Lung microvascular endothelial cell (primary cell): ENCODE measurements at places on chromosomes 5 and 9.
A peak's percentile ranks its signal among the peaks of the same experiment; 100 is the strongest.

- DNase-seq, result no peak
These were observed 89.0 kb downstream of the PIK3R1 start for GRCh38 chr5:68304421-68305052.

GRCh38 chr5:131303537-131303936 is 39.7 kb downstream of the CDC42SE2 start:
- DNase-seq, result no peak

- no peak for DNase-seq
These were observed 42.9 kb upstream of the GARNL3 start for GRCh38 chr9:127221695-127222094.

GRCh38 chr9:114972510-114973136 is 42.2 kb upstream of the TNFSF8 start:
- DNase-seq, result no peak

DNA sequence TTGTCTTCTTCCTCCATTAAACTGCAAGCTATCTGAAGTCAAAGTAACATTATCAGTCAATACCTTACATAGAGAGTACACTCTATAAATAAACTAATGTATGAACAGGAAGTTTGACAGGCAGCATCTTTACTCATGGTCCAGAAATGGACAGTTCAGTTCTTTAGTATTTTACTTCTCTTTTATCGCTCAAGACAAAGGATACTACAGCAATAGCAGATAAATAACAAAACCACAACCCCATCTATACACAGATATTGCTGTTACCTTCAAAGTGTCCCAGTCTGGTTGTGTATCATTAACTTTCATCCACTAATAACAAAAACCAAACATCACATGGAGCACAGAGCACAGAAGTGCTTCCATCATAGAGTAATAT is 46.4 kb downstream of the SEMA5A start:
- DNase-seq, result no peak

DNA sequence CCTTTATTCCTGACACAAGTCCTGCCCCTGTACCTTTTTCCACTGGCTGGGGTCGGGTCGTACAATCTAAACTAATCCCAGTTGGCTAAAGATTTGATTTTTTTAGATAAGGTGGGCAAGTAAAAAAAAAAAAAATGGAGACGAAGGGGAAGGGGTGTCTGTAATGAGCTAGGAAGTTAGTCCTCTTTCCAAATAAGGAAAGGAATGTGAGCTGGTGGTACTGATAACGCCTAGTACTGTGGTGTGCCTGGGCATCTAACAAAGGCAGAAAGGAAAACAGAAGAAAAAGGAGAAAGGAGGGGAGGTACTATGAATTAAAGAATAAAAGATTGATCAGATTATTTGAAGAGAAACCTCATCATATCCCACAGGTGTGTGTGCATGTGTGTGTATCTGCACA is 21.3 kb downstream of the PRDM9 start:
- DNase-seq, result no peak

GRCh38 chr5:107153283-107153682 is 517.5 kb downstream of the EFNA5 start:
- DNase-seq, result no peak

GRCh38 chr5:1926471-1927341 is 44.0 kb upstream of the IRX4 start:
- DNase-seq, result no peak

- DNase-seq, result no peak
These were observed 35.0 kb upstream of the SAP30L start for GRCh38 chr5:154410786-154411185.

DNA sequence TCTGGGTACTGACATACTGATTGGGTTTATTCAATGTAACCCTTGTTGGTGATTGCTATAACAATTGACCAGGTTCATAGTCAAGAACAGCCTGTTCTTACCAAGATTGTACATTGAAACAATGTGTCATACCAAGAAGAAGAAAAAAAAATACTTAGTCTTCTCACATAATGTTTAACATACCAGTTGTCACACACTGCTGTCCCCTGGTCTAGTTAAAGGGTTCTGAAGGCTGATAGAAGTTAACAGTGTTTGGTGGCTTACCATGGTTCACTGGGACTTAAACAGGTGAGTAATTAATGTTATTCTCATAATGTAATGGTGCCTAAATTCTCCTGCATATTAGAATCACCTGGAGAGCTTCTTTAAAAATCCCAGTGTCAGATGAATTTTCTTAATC is 18.5 kb upstream of the CDC42SE2 start:
- no peak for DNase-seq

DNA sequence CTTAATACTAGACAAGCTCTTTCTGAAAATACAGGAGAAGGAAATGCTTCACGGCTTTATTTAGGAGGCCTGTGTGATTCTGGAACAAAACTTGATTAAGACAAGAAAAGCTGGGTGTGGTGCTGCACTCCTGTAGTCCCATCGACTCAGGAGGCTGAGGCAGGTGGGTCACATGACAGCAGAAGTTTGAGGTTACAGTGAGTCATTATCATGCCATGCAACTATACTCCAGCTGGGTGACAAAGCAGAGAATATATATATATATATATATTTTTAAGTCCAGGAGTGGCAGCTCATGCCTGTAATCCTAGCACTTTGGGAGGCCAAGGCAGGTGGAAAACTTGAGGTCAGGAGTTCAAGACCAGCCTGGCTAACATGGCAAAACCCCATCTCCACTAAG is 33.1 kb upstream of the SPIN1 start:
- no peak for DNase-seq

DNA sequence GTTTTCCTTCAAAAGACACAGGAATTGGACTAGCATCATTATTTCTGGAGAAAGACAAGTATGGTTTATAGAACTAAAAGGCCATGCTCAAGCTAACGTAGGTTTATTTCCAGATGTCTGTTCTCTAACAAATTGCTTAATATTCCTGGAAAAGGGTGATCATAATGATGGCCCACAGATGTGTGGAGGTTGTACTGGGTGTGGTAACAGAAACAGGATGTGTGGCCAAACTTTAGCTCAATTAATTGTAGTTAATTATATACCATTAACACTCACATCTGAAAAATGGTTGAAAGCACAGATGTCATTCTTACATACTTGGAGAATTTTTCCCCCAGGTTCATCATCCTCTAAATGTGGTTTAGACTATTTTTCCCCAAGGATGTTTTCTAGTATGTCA is 292.7 kb upstream of the RASA1 start:
- no peak for DNase-seq

- DNase-seq, result no peak
These were observed 92.8 kb downstream of the TAF11L14 start for GRCh38 chr5:17727098-17727497.

DNA sequence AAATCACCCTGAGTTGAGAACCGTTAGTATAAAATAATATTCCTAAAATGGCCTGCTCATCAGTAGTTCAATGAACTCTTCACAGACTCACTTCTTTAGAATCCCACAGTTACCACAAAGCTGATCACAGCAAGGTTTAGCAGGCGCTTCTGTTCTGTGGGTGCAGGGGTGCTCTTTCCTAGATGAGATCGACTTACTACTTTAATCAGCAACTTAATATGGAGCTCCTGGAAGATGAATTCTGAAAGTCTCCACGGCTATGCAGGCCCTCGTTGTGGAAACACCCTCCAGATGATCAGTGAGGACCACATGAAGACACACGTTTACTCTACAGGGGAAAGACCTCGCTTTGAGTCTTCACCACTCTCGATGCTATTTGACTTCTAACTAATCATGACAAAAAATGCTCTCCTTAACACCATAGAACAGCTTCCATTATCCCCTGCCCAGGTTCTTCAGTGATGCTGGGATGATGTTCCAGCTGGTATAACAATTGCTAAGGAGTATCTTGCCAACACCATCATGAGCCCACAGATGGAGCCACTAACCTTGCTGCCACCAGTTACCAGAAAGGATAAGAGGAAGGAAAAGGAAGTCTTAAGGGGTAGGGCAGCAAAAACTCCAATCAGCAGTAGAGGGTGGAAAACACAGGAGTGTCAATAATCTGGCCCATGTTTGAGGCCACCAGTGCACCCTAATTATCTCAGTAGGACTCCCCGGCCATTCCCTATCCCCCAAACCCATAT is 17.9 kb upstream of the GPX8 start:
- DNase-seq, result no peak

DNA sequence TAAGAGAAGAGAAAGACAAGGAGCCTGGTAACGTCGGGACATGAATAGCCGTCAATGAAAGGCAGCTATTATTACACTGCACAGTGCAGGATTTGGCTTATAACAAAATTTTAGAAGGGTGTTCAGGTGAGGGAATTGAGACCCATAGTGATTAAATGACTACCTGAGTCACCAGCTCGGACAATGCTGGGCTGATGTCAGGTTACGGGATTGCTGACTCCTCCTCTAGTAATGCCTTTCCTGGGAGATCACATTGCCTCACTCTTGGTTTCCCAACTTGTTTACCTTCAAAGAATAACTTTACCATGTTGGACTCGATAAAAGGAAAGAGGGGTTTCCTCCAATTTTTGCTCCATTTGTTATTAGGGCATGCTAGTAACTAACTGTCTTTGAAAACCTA is 132.6 kb downstream of the GHR start:
- no peak for DNase-seq

- no peak for DNase-seq
These were observed 93.8 kb upstream of the RASGRF2 start for GRCh38 chr5:80866371-80866770.

- DNase-seq, result no peak
These were observed 38.3 kb downstream of the MYO10 start for GRCh38 chr5:16897800-16898199.

DNA sequence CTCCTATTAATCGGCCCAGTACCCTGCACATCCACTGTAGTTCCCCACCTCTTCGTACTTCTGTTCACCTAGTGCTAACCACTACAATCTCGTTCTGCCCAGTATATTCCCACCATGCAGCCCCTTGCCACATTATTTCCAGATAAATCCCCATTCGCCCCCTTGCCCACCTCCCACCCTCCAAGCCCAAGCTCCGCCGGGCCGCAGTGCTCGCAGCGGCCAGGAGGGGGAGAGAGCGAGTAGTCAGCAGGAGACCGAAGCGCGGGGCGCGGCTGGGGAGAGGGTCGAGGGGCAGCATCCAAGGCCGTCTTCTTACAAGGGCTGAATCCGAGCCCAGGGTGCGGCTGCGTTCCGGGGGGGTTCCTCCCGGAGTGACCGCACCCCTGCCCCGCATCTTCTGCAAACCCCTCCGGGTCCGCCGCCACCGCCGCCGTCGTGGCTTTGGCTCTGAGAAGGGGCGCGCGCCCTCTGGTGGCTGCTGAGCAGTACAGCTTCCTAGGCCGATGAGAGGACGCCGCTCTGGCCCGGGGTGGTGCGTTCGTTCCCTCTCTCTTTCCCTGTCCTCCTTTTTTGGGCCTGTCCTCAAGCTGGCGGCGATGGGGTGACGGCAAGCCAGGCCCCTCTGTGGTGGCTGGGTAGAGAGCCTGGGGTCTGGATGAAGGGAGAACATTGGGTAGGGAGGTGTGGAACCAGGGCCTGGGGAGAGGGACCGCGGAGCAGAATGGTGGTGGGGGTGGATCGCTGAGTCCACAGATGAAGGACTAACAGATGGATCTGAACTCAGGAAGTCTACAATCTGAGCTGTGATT is 30.0 kb upstream of the PSD2 start:
- DNase-seq, result peak; percentile 74

- DNase-seq, result no peak
These were observed 90.1 kb downstream of the ICE1 start for GRCh38 chr5:5512543-5512942.

GRCh38 chr5:124979251-124979650 is 232.8 kb upstream of the ZNF608 start:
- DNase-seq, result no peak

- no peak for DNase-seq
These were observed 154.5 kb downstream of the CWC27 start for GRCh38 chr5:64923151-64923685.

- no peak for DNase-seq
These were observed 56.0 kb downstream of the PAPPA start for GRCh38 chr9:116209414-116210116.

DNA sequence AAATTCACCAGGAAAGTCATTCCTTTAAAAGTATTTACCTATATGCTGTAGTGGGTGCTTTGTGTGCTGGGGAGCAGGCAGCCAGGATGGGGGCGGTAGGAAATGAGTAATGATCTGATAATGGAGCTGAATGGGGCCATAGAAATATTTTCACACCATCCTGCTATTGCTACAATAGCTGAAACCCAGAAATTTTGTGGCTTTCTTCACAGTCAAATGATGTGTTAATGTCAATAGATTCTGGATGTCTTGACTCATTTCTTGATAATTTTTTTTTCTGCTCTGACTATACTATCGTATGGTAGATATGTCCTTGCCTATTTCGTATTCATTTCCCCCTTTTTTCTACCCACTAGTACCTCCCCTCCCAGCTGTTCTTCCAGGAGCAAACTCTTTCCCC is 59.5 kb downstream of the RORB start:
- DNase-seq, result no peak

- DNase-seq, result no peak
These were observed 11.1 kb upstream of the SLCO4C1 start for GRCh38 chr5:102307232-102307631.

DNA sequence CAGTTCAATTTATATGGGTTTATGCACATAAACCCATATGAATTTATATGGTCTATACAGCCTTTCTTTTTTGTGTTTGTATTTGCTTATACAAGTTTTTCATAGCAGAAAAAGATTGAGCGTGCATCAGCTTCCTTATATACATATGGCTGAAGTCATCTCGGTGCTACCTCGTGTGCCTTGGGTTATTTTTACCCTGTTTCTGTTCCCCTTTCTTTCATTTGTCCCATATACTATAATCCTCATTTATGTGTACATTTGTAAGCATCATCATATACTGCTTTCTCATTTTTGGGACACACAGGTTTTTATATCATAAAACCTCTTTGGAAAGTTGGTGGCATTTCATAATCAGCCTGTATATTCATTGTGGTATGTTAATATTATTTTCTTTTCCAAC is 107.8 kb upstream of the ADAMTSL1 start:
- no peak for DNase-seq

GRCh38 chr9:2169035-2169434 is 153.9 kb downstream of the SMARCA2 start:
- DNase-seq, result no peak
